ENCODE measurements at places on chromosomes 2 and 18.

DNA sequence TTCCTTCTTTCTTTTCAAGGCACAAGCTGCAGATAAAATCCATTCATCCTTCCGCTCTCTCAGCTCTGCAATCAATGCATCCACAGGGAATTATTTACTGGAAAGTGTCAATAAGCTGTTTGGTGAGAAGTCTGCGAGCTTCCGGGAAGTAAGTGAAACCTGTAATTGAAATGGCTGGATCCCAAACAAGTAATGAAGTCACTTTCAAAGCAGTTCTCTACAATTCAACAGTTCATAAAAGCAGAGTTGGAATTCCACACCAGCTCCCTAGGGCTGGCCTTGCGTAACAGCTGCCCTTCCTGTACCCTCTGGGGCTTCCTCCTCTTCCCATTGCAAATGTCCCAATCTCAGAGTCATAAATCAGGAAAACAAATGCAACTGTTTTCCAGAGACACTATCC lies 9.6 kb downstream of the SERPINB2 start:
- peak; percentile 93 for DNase-seq

DNA sequence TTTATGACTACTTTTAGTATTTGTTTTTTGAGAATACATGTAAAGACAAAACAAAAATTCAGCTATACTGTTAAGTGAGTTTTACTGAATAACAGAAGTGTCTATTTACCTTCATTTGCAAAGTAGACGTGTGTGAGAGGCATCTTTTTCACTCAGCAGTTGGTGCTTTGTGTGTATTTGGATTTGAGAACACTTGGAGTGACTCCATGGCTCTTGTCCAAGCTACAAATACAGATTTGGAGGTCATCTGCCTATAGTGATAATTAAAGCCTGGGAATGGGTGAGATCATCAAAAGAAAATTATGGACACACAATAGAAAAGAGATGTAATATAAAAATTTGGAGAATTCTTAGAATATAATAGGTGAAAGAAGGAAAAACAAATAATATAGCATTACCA lies 6.2 kb downstream of the NAB1 start:
- peak; percentile 89 for DNase-seq

DNA sequence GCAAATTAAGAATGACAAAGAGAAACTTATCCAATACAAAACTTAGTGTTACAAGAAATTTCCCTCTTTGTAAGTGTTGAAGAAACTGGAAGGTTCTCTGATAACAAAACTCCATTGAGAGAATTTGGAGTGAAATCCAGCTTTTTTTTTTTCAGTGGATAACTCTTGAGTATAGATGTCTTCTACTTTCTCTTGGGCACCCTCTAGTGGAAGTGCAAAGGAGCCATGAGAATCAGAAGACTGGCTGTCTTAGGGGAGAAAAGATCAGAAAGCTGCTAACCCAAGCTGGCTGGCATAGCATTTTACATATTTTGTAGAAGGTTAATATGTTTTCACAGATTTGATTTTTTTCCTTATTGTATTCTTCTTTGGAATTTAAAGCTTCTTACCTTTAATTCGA lies 138.8 kb upstream of the SATB2 start:
- DNase-seq, result peak; percentile 63

GRCh38 chr2:145563741-145564615 lies 1044.1 kb upstream of the ZEB2 start:
- DNase-seq, result peak; percentile 88

DNA sequence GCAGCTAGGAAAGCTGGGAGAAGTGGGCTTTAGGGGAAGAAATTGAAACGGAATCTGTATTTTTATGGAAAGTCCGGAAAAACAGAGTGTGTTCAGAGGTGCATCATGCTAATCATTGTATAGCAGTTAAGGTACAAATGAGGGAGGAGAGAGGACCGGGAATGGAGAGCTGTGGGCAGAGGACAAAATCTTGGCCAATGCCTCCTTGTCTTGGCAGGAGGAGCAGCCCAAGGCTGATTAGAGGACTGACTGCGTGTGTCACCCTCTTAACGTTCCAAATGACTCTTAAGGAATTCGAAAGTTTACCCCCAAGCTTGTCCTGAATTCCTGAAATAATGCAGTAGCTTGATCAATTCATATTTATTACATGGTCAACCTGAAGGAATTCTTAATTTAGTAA lies 81.0 kb downstream of the ZNF236 start:
- DNase-seq, result no peak

GRCh38 chr2:85661139-85661858 lies 6.7 kb downstream of the SFTPB start:
- no peak for DNase-seq

DNA sequence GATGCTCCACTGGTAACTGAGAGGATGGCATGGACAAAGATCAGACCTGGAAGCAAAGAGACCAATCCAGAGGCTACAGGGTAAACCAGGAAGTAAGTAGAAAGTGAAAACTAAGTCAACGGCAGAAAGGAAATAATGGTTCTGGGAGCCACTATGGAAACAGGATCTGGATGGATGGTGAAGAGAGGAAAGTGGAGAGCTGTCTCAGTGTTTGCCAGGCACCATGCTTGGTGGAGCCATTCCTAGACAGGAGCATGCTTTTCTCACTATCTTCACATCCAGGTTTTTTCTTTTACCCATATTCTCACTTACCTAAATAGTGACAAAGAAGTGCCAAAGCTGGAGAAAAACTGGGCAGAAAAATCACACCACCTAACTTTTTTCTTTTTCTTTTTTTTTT lies 22.2 kb downstream of the ZNF521 start:
- DNase-seq, result peak; percentile 49

GRCh38 chr18:49681387-49681786 lies 119.5 kb downstream of the LIPG start:
- peak; percentile 50 for DNase-seq

GRCh38 chr2:223041527-223042109 lies 10.4 kb upstream of the KCNE4 start:
- peak; percentile 64 for DNase-seq

- no peak for DNase-seq
These were observed 1.5 kb downstream of the ROCK1 start for GRCh38 chr18:21109936-21110712.

DNA sequence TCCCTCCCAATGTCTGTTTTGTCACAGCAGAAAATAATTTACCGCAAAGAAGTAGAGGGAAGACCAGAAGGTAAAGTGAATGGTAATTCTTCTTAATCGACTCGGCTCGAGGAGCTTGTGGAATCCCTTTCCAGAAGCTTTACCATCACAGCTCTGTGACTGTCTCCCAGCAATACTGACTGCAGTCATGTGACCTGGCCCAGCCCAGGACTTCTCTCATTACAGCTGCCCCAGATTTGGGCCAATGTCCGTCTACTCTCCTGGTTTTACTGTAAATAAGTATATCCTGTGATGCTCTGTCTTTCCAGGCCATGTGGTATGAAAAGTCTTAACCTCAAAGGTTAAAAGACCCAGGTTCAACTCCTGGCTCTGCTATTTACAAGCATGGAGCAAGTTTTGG lies 18.9 kb upstream of the ELOA2 start:
- DNase-seq, result no peak

- DNase-seq, result no peak
These were observed 13.0 kb upstream of the SLC9A2 start for GRCh38 chr2:102606353-102606752.

GRCh38 chr2:198186257-198186656 lies 381.9 kb downstream of the PLCL1 start:
- DNase-seq, result peak; percentile 1

GRCh38 chr2:234355808-234356365 lies 141.0 kb downstream of the ARL4C start:
- DNase-seq, result no peak

DNA sequence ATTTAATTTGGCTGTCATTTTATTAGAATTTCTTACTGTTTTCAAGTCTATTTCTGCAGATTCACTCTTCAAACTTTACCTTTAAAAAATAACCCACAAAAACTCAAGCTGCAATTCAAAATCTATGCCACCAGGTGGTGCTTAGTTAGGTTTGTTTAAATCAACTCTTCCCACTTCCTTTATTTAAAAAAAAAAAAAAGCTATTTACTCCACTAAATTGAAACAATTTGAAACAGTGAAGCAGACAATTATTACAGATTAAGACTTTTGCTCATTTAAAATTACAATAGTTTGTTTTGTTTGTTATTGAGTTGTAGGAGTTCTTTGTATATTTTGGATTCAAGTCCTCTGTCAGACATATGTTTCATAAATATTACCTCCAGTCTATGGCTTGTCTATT lies 300.0 kb downstream of the PDE11A start:
- DNase-seq, result peak; percentile 31

DNA sequence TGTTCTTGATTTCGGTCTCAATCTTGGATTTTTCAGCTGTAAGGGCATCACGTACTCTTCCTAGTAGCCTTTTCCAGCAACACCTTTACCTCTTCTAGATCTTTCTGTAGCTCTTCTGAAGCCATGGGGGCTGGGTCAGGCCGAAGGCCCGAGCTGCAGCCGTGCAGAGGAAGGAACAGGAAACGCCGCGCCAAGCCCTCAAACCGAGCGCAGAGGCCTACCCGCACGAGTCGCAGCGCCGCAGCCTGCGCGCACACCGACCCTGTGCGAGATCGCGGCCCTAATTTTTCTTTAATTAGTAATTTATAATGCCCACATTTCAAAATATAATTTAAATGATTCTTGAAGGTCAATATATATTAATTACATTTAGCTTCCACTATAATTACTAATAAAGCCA lies 483.8 kb downstream of the NUP35 start:
- no peak for DNase-seq

DNA sequence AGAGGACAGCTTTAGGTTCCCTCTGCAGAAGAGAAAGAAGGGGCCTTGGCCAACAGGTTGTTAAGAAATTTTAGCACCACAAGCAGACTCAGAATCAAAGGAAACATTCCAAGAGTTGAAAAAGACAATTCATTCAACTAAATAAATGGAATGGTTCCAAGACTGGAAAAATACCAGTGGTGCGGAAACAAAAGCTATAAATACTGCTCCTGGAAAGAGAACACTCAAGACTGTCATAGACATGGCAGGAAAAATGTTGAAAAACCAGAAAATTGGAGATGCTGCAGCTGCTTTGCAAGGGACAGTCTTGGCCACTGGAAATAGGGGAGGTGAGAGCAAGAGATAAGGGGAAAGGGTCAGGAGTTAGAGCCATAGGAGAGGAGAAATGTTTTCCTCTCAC lies 312.7 kb upstream of the CYRIA start:
- DNase-seq, result no peak

GRCh38 chr18:7358989-7359726 lies 128.3 kb downstream of the LRRC30 start:
- peak; percentile 29 for DNase-seq

- peak; percentile 0 for DNase-seq
These were observed 73.2 kb downstream of the IL1R2 start for GRCh38 chr2:102064679-102065674.

DNA sequence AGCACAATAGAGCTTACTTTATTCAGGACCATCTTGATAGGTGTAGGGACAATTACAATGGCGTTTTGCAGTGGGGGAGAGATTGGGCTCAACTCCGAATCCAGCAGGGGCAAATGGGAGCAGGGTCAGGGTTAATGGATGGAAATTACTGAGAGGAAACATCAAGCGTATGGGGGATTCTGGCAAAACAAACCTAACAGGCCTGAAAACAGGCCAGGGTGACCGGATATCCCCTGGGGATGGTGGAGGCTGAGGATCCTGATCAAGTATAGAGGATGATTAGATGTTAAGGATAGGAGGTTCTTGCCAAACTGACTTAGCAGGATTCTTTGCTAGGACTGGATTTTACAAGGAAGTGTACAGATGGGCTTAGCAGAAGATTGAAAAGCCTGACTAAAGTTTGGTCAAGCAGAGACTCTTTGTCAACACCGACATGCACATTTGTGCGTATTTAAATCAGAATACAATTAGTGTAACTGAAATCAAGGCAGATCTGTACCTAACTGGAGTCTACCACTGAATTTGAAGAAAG lies 54.5 kb upstream of the GPR45 start:
- DNase-seq, result peak; percentile 37

GRCh38 chr2:234426616-234427015 lies 70.3 kb downstream of the ARL4C start:
- no peak for DNase-seq

GRCh38 chr2:59184276-59185020 lies 943.3 kb upstream of the FANCL start:
- peak; percentile 67 for DNase-seq

GRCh38 chr2:64760128-64760527 lies 106.4 kb upstream of the SERTAD2 start:
- DNase-seq, result peak; percentile 6

GRCh38 chr2:43155851-43156411 lies 70.5 kb downstream of the ZFP36L2 start:
- DNase-seq, result no peak

DNA sequence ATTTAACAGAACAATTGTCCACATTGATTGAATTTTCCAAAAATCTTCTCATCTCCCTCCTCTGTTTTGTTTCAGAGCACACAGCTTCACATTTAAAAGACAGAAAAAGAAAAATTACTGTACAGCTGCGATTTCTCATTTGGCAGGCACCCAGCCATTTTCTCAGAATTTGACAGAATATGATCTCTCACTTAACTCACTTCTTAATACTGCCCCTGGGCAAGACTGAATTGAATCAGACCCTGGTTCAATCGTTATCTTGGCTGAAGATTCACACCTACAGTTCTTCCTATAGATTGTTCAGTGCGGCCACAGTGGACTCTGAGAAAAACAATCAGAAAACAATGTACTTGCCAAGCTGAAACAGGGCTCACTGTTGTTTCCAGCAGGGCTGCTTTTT lies 90.2 kb upstream of the LHCGR start:
- no peak for DNase-seq

DNA sequence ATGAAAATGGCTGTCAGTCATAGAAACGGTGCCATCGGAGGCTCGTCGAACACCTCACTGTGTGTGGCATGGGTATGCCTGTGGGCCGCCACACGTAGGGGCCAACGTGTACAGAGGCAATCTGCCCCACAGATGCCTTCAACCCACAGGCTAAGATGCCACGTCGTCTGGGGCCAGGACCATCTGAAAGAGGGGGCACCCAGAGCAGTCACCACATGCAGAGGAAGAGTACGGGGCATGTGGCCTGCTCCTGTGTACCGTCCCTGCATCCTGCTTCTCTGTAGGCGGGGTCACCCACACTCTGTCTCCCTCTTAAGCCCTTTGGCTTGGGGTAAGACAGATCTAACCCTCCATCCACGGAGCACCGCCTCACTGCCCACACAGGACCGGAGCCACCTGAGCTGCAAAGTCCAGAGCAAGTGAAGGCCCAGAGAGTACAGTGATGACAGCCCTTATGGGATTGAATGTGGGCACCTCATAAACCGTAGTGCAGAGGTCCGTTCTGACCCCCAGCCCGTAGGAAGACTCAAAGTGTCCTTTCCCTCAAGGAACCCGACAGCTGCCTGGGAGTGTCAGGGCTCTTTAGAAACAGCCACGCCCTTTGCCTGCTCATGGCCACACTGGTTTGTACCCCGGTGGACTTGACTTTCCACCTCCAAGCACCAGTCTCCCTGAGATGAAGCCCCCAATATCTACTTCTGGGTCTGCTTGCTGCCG lies 66.2 kb downstream of the TWIST2 start:
- DNase-seq, result no peak

DNA sequence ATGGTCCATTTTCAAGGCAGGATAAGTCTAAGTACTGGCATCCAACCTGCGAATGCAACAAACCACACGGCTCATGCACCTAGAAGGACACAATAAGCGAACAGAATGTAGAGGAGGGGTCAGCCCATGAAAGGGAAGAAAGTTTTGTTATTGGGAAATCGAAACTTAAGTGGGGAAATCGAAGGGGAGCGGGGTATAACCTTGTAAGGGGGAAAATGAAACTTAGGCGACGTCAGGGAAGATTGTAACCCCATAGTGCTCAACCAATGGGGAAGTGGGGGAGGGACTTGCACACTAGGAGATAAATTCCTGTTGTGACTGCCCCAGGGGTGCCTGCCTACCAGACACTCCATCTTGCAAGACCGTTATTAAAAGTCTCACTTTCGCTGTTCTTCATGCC lies 15.6 kb upstream of the OTOF start:
- no peak for DNase-seq

- no peak for DNase-seq
These were observed 91.9 kb downstream of the RTP5 start for GRCh38 chr2:241961454-241961853.
